NCI-H1436 treated with DMSO at 0.1 percent for 48 hours (cell line): ENCODE measurements at places on chromosomes 13 and 19.

DNA sequence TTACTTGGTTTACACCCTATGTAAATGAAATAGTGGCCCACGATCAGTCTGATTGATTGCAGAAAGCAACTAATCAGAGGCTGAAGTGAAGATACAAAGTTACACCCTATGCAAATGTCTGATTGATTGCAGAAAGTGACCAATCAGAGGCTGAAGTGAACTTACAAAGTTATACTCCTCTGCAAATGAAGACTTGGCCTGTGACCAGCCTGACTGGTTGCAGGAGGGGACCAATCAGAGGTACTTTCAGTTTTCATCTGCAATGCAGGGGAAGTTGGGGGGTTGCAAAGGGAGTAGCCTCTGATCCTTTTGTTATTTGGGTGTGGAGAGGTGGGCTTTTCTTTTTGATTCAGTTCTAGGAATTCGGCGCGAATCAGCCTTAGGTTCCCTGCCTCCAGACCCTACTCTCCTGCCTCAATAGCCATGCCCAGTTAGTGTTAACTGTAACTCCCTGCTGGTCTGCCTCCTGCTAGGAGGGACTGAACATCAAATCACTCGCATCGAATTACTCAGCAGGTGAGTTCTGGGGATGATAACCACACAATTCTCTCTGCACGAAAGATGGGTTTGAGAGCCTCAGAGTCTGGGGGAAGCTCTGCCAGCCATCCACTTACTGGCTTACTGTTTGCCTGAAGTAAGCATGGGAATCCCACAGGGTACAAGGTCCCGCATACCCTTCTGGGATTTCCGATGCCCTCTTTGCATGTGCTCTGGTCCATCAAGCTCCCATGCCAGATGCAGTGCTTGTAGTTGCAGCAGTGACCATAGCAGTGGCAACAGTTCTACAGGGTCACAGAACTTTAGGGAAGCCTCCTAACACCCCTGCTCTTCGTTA lies 7.5 kb downstream of the ARL11 start:
- no peak for DNase-seq

DNA sequence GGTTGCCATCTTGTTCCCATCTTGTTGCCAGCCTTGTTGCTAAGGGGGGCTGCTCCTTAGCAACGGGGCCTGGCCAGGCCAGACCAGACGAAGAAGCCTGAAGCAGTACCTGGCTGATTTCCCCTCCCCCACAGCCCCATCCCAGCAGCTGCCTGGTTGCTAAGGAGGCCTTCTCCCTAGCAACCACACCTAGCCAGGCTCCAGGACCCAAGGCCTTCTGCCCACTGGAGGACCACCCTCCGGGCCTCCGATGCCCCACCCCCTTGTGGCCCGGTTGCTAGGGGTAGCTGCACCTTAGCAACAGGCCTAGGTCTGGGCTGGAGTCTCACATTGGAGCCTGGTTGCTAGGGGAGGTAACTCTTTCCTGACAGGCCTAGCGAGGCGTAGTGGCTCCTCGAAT lies 3.9 kb downstream of the PRRG2 start:
- DNase-seq: no peak

- no peak for DNase-seq
Measured at GRCh38 chr19:45477713-45478453, 10.1 kb downstream of the FOSB start.

GRCh38 chr13:62320129-62321108 lies 904.8 kb upstream of the PCDH20 start:
- peak; percentile 1 for DNase-seq

GRCh38 chr19:4284176-4284958 lies 5.3 kb downstream of the SHD start:
- no peak for DNase-seq

- DNase-seq: no peak
Measured at GRCh38 chr13:94917824-94918223, 205.5 kb upstream of the SOX21 start.

- DNase-seq: no peak
Measured at GRCh38 chr13:40796649-40797048, 7.2 kb downstream of the SLC25A15 start.

GRCh38 chr19:35645680-35646511 lies 2.2 kb upstream of the COX6B1 start:
- no peak for DNase-seq

DNA sequence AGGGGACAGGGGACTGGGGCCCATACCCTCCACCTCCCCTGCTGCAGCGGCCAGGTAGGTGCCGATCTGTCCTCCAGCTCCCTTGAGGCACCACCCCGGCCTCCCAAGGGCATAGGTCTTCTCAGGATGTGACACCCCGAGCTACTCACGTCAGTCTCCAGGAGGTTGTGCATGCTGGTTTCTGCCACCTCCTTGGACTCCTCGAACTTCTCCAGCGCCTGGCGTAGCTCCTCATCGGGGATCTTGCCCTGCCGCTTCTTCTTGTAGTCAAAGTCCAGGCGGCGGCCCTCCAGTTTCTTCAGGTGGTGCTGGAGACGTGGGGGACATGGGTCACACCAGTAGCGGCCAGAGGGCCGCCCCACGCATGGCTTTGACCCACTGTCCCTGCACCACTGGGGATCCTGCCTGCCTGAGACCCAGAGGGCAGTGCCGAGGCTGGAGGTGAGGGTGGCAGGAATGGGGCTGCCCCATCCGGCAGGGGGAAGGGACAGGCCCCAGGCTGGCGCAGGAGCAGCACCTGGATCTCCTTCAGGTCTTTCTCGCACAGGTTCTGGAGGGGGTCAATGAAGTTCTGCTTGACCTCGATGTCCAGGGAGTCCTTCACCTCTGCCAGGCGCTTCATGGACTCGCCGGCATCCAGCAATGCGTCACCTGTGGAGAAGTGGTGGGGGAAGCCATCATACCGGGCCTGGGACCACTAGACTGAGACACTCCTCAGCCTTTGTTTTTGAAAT lies 20.4 kb downstream of the MPND start:
- no peak for DNase-seq

DNA sequence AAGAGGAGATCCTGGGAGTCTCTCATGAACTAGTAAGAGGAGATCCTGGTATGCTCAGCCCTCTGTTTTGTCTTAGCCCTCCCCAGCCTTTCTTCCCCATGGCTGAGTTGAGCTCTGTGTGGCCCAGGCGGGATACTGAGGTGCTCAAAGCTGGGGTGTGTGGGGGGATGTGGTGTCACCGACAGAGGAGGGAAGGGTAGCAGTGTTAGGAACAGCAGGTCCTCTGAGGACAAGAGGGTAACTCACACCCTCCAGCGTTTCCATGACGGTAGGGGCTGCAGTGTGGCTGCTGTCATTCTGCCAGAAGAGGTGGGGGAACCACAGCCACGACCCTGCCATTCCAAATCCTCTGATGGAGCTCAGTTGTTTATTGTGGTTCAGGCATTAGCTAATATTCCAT lies 691 bp downstream of the KIR2DL4 start:
- no peak for DNase-seq

- DNase-seq: no peak
Measured at GRCh38 chr19:56295531-56296455, 18.8 kb downstream of the ZSCAN5A start.

GRCh38 chr13:102182170-102182569 lies 219.7 kb downstream of the FGF14 start:
- DNase-seq: no peak

GRCh38 chr19:40466219-40466984 lies 399 bp upstream of the SPTBN4 start:
- no peak for DNase-seq

DNA sequence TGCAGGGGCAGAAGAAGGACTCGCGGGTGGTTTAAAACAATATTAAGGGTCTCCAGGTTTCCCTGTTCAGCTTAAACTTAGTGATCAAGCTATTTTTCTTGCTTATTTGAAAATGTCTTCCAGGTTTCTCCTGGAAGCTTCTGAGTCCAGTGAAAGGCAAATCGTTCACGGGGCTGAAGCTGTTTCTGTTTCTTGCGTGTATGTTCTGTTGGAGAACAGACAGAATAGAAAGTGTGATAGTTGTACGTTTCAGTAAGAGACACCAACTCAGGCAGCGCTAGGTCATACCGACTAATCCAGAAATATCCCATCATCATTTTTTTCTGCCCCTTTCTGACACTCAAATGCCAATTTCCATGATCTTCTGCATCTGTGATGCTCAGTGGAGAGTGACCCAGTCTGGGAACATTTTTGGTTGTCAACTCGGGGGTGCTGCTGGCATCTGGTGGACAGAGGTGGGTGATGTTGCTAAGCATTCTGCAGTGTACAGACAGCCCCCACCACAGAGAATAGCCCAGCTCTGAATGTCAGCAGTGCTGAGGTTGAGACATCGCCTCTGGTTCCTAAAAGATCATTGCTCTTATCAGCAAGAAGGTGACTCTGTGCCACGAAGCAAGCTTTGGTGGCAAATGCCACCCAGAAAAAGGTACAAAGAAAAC lies 4.3 kb downstream of the KLF2 start:
- no peak for DNase-seq

DNA sequence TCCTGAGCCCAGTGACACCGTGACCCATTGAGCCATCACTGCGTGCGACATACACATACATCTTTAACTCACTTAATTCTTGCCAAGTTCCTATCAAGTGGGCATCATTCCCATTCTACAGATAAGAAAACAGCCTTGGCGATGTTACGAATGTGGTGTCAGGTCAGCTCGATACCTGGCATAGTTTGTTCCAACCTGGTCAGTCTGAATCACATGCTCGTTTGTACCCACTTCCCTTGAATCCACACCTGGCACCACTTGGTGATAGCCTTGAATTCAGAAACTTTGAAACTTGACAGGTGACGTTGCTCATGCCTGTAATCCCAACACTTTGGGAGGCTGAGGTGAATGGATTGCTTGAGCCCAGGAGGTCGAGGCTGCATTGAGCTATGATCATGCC lies 59.1 kb downstream of the SLC7A9 start:
- no peak for DNase-seq

DNA sequence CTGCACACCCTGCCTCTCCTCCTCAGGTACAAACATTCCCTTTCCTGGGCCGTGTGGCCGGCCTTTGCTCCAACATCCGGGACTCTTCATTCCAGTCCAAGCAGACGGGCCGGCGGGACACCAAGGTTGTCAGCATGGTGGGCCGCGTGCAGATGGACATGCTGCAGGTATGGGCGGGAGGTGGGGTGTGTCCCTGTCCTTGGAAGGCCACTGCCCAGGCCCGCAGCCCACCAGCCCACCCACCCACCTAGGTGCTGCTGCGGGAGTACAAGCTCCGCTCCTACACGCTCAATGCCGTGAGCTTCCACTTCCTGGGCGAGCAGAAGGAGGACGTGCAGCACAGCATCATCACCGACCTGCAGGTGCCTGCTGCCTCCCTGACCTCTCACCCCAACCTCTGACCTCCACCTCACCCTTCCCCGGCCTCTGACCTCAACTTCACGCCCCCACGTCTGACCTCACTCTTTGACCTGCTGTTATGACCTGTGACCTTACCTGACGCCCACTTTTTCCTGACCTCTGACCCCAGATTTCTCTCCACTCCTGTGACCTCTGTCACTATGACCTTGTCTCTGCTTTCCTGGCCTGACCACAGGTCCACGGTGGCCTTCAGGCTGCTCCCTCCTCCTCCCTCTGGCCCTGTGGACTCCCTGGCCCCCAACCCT lies 12.4 kb upstream of the SPIB start:
- no peak for DNase-seq

DNA sequence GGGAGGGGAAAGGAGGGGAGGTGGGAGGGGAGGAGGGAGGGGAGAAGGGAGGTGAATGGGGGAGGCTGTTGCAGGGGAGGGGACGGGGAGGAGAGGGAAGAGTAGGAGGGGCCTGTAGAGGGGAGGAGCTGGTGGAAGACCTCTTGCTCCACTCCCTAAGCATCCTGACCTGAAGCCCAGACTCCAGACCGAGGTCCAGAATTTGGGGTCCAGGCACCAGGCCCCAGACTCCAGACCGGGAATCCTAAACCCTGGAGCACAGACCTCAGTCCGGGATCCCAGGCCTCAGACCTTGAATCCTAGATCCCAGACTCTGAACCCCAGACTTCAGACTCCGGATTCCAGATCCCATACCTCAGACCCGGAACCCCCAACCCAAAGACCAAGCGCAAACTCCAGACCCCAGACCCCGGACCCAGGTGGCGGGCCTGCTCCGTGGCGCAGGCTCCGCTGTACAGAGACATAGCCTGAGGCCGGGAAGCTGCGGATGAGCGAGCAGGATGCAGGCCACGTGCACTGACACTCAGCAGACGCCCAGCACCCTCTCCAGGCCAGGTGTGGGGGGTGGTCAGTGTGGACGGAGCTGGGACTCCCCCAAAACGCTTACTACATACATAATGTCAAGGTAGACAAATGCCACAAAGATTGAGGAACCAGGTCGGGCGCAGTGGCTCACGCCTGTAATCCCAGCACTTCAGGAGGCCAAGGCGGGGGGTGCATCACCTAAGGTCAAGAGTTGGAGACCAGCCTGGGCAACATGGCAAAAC lies 710 bp upstream of the BTBD2 start:
- peak; percentile 43 for DNase-seq

- DNase-seq: no peak
Measured at GRCh38 chr13:63481334-63481733, 2065.7 kb upstream of the PCDH20 start.

GRCh38 chr19:1871140-1871597 lies 7.8 kb upstream of the KLF16 start:
- DNase-seq: no peak

- DNase-seq: no peak
Measured at GRCh38 chr13:23639674-23640073, 69.5 kb downstream of the TNFRSF19 start.

- no peak for DNase-seq
Measured at GRCh38 chr13:110887597-110888333, 27.1 kb downstream of the ANKRD10 start.

- no peak for DNase-seq
Measured at GRCh38 chr13:111095031-111095840, 19.9 kb upstream of the ARHGEF7 start.

GRCh38 chr13:78598116-78598781 lies 5.1 kb downstream of the POU4F1 start:
- no peak for DNase-seq

- no peak for DNase-seq
Measured at GRCh38 chr19:14342809-14343208, 38.4 kb upstream of the ADGRE5 start.

DNA sequence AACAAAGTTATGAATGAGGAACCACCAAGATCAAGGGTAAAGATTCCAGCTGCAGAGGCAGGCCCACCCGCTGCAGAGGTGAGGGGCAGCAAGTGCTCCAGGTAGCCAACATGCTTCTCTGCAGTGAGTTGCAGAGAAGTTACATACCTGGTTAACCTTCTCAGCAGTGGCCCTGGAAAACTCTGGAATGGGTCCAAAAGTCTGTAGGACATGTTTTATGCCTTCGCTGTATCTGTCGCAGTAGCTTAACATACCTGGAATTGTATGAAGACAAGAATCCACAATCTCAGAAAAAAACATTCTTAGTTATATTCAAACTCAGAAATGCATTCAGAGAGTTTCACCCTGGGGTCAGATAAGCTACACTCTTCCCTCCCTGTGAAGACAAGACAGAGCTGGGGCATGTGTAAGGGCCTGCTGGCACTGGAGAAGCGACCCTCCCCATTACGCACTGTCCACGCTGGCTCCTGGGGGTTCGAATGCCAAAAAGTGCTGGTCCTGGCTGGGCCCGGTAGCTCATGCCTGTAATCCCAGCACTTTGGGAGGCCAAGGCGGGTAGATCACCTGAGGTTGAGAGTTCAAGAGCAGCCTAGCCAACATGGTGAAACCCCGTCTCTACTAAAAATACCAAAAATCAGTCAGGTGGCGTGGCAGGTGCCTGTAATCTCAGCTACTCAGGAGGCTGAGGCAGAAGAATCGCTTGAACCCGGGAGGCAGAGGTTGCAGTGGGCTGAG lies 121.0 kb downstream of the CRYL1 start:
- no peak for DNase-seq
